T-helper 1 cell (primary cell): ENCODE measurements at places on chromosomes 2 and 18.
A peak's percentile ranks its signal among the peaks of the same experiment; 100 is the strongest.

- DNase-seq, result no peak
Observed at GRCh38 chr2:202121532-202122162, 48.6 kb downstream of the KIAA2012 start.

- no peak for DNase-seq
Observed at GRCh38 chr18:67845035-67845434, 328.5 kb upstream of the DSEL start.

DNA sequence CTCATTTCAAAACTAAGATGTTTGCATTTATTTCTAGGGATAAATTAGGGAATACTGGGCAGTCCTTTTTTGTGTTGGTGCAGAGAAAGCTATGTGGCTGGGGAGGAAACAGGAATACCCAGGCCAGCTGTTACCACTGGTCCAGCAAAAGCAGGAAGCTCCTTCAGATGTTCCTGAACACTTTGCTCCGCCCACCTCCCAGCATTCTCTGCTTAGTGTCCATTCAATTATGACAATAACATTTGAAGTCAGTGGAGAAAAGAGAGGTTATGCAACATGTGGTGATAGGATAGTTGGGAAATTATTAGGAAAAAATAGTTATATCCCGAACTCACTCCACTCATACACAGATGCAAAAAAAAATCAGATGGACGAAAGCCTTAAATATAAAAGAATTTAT is 22.1 kb upstream of the ARPC2 start:
- no peak for DNase-seq

DNA sequence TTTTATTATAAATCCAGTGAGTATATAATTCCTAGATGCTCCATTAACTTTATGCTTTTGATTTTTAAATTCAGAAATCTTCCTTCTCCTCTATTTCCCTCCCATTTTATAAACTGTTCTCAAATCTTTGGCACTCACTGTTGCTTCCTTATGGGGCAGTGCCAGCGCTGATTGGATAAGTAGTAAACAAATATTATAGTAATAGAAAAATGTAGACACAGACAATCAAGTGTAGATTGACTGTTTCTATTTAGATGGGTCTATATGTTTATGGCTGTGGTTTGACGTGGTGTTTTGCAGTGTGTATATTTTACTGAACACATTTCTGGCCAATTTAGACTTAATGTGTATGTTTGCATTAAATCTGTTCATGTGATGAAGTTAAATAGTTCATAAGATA is 36.6 kb downstream of the LYPD6B start:
- no peak for DNase-seq

DNA sequence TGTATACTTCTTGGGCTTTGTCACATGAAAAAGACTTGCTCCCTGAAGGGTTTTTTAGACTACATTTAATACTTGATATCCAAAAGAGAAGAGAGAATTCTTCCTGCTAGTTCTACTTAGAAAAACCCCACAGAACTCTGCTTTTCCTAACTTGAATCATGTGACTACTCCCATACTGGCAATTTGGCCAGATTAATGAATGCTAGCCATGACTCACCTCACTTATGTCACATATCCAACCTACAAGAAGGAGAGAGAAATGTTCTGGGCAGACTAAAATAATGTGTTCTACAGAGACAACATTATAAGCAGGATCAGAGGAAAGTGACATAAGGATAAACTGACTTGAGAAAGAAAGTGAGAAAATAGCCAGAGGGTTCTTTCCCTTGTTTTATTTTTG is 249.3 kb upstream of the GULP1 start:
- DNase-seq, result no peak

DNA sequence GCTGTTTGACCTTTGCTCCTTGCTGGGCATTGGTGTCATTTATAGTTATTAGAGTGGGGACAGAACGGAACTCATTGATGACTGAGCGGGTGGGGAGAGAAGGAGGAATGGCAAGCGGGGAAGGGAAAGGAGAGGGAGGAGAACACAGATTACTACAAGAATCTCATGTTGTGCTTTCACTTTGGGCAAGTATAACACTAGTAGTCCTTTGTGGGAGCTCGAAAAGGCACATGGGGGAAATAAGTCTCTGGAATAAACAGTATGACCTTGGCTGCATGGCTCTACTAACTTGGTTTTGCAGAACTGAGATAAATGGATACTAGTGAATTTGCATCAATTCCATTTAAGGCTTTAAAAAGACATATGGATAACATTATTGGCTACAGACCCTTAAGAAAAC is 161.7 kb upstream of the NABP1 start:
- DNase-seq, result no peak

DNA sequence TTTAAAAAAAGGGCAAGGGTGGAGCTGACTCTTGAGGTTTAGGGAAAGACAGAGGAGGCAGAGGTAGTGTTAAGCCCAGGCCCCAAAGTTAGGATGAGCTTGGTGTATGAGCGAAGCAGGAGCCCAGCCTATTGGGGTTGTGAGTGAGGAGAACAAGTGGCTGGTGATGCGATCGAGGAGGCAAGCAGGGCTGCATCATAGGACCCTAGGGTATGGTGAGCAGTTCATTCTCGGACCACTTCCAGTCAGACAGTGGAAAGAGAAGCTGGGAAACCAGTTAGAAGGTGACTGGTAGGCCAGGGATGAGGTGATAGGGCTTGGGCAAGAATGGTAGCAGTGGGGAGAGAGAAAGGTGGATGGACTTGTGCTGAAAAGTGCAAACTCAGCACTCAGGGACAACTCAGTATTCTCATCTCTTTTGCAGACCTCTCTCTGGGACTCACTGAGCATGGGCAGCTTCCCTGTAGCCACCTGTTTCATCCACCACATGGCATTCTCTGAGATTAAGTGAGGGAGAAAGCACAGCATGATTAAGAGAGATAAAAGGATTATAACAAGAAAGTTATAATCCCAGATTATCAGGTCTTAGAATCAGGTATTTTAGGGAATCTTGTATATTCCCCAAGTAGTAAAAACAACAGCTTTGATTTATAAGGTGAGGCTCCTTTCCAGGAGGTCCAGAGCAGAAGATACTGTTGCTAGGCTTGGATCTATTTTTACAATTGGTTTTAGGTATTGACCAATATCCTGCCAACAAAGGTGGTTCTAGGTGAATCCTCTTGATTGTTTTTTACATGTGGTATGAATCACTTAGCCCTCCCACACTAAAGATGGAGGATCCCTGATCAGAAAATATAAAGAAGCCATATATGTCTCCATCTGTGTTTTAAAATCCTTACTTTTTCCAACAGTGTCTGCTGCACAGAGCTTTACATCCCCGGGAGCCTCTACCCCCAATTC is 38.3 kb downstream of the XRCC5 start:
- no peak for DNase-seq

GRCh38 chr2:15750822-15751329 is 159.2 kb downstream of the DDX1 start:
- no peak for DNase-seq

DNA sequence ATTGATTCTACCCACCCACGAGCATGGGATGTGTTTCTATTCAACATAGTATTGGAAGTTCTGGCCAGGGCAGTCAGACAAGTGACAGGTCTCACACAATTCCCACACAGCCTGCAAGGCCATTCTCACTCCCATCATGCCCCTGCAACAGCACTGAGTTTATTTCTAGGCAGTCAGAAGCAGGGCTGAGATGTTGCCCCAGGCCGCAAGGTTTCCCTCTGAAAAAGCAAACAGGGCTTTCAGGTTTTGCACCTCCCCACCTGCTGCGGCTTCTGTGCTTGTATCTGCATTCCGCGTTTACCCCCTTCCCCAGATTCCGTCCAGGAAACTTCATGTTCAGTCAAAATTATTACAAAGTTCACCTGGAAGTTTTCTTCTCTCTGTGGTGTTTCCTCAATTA is 9.4 kb upstream of the TACR1 start:
- DNase-seq, result no peak

- no peak for DNase-seq
Observed at GRCh38 chr18:22355598-22355997, 62.1 kb downstream of the CTAGE1 start.

DNA sequence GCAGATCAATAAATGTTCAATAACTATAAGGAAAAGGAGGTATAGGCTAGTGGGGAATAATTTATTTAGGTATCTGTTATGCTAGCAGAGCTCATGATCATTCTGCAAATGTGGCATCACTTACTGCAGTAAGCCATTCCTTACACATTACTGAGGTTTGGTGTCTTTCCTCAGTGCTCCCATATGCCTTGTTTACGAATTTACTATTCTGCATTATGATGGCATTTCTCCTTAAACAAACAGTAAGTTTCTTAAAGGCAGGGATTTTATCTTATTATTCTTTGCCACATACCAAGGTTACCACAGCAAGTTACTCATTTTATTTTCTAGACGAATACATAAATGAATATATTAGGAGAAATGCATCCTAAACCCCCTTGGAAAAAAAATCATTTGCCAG is 88.4 kb downstream of the DSEL start:
- no peak for DNase-seq

DNA sequence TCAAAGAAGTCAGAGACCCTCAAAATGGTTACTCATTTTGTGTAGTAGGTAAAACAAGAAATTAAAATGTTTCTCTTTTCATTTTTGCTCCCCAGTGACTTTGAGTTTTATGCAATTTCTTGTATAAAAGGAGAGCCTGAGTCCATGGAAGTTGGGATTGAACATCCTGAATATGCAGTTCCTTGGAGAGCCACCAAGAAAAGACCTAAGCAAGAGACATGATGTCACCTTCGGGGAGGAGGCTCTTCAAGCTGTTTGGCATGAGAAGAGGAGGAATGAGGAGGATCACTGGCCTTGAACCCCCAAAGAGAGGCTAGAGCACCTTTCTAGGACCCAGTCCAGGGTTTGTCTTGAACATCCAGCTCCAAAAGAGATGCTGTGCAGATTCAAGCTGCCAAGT is 83.5 kb upstream of the STPG4 start:
- DNase-seq, result no peak

DNA sequence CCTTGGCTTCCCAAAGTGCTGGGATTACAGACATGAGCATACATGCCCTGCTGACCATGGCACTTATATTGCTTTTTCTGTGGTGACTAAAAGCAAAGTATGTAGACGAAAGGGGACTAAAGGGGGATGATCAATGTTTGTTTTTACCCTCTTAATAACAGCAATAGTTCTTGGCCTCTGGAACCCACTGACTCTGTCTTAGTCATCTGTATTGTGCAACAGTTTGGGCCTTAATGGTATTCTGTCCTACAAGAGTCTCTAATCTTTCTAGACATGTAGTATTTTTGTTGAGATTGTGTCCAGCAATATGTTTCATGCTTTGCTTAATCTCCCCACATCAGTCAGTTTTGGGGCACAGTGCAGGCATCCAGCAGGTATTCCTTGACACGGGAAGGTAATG is 359.9 kb upstream of the FANCL start:
- no peak for DNase-seq

DNA sequence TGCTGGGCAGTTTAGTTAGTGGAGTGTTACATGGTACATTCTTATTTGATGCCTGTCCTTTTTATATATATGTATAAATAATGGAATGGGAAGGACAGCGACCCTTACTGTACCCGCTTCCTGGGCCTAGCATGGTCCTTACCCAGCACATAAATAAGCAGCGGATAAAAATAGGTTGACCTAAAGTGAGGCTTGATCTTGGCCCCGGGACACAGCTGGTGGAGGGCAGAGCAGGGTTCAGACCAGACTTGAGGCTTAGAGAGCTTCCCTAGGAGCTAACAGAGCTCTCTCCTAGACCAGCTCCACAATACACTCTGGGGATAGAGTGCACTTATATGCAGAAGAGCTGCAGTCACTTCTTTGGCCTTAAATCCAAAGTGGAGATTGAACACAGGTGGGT is 46.9 kb upstream of the RPL31 start:
- no peak for DNase-seq

DNA sequence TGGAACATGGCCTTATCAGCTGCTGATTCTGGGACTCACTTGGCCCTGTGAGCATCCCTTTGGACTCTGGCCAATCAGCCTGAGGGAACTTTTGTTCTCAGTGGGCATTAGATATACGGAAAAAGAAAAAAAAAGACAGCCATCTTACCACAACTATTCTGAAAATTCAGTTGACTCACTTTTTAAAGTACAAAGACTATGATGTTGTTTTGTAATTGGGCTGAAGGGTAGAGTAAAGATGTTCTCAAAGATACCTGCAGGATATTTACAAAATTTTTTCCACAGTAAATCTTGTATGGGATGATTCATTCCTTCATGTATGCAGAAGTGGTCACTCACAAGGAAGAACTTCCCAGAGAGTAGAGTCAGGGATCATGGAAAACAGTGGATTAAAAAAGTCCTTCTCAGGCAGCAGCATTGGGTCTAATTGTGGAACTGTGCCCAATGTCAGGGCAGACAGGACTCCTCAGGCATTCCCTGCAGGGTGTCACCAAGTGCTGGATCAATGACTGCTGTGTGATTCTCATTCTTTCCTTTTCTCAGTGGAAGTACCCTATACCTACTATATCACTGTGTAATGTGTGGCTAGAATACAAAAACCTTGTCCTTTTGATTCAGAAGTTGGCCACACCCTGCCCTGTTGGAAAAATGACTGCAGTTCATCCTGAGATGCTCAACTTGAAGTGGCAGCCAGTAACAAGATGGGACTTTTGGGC is 35.4 kb downstream of the SULT1C4 start:
- DNase-seq, result no peak

DNA sequence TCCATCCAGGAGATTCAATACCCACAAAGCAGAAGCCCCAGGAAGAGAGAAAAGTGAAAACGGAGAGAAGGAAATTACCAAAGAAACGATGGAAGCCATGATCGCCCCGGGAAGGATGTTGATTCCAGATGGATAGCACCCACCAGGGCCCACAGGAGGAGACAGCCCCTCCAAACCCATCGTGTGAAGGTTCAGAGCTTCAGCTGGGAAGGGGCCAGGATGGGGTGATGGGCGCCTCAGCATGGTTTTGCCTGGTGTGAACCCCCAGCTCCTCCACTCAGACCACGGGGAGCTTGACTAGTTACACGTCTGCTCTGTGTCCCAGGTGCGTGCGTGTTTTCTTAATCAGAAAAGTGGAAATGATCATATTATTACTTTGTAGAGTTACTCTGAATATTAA is 264.5 kb downstream of the EIPR1 start:
- DNase-seq, result no peak

GRCh38 chr2:190533968-190534309 is 583 bp downstream of the NEMP2 start:
- peak; percentile 17 for DNase-seq

GRCh38 chr2:197369933-197370320 is 59.3 kb upstream of the ANKRD44 start:
- no peak for DNase-seq

GRCh38 chr2:10300328-10300920 is 2.3 kb upstream of the HPCAL1 start:
- DNase-seq, result no peak

DNA sequence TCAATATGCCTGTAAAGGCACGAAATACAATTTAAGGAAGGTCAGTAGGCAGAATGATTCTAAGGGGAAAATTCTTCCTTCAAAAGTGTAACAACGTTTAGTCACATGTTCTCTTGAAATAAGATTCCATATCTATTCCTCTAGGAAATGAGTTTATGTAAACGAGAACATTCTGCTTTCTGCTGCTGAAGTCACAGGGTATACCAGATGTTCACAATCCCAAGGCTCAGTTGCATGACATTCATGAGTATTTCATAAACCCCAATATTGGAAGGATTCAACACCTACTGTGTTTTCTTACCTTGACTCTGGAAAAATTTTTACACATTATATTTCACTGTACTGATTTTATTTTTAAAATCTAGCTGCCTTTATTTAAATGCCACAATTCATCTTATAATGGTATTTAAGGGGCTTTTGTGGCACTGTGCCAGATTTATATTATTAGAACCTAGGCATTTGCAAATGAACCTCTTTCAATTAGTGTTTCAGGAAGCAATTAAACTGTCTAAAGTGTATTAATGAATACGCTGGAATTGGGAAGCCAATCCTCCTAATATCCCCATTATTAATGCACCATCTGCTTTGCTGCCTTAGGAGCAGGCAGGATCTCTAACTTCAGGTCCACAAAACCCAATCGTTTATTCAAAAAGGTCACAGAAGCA is 542.6 kb upstream of the KLHL29 start:
- DNase-seq, result no peak
